ENCODE measurements at places on chromosomes 11 and 22.

DNA sequence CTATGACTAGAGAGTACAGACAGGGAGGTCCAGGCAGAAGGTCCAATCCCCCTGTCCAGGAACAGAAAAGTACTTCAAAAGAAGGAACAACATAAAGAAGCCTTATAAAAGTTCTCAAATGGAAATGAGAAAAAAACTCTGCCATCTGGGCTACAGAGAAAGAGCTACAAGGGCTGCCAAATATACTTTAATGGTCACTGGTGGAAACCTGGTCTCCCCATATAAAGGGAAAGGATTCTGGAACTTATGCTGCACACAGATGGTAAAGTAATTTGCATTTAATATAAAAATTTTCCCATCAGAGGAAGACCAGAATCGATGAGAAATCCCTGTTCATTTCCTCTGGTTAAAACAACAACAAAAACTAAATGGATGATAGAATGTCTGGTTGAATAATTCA lies 119.4 kb upstream of the MTMR2 start:
- DNase-seq, result no peak

DNA sequence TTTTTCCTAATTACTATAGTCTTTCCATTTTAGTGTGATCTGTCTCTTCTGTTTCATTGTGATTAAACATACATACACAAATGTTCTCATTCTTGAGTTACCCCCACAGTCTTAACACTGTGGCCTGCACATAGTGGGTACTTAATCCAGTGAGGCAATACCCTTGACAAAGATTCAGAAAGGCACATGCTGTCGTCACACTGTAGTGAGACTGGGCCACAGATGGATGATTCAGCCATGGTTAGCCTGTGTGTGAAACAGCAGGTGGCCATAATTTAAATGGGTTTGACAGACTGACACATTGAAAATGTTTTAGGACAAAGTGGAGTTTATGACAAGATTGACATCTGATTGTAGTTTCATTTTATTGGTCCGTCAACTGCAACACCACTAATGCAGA lies 313.1 kb downstream of the C11orf87 start:
- no peak for DNase-seq

DNA sequence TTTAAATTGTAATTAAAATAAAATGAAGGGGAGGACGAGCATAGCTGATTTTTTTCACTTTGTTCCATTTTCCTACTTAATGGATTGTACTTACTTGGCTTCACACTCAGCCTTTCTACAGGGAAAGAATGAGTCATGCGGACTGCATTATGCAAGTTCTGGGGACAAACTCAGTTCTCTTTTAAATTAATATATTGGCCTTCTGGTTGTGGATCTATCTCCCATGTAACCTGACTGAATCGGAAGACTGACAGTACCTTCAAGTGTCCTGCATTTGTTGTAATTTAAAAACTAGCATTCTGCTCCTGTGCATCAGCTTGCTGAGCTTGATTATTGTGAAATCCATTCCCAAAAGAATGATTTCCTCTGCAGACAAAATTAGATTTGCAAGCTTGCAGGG lies 12.2 kb downstream of the OR8D1 start:
- DNase-seq, result no peak

GRCh38 chr11:104524254-104524653 lies 360.3 kb upstream of the PDGFD start:
- DNase-seq, result no peak

DNA sequence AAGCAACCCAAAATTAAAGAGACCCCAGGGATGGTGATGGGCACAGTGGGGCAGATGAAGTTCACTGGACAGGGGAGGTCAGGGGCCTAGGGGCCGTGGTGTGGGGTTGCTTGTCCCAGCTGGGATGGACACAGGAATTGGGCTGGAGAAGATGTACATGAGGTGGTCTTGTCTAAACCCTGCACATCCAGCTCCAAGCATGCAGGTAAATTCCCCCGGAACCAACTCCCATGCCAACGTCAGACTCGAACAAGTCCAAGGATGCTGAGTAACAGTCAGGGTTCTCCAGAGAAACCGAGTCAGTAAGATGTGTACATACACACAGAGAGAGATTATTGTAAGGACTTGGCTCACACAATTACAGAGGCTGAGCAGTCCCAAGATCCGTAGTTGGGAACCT lies 28.9 kb downstream of the TSPAN32 start:
- no peak for DNase-seq

DNA sequence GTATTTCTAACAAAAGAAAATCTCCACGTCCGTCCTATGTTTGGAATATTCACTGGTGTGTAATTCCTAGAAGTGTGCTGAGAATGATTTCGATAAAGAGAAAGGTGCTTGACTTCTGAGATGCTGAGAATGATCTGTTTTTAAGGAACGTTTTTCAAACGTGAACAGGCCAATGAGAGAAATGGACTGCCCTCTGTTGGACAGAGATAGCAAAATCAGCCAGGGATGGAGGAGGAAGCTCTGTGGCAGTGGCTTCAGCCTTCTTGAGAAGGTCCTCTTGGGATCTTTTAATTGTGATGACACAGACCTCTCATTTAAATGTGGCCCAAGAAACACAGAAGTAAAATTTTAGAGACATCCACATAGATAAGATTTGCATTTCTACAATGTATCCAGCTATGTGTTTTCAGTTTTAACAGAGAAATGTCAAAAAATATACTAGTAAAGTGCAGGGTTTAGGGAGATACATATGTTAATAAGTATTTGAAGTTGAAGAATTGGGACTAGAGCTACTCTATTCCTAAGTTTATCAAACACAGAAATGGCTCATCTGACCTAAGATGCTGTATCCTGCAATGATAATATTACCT lies 84.0 kb upstream of the RCN1 start:
- peak; percentile 20 for DNase-seq

DNA sequence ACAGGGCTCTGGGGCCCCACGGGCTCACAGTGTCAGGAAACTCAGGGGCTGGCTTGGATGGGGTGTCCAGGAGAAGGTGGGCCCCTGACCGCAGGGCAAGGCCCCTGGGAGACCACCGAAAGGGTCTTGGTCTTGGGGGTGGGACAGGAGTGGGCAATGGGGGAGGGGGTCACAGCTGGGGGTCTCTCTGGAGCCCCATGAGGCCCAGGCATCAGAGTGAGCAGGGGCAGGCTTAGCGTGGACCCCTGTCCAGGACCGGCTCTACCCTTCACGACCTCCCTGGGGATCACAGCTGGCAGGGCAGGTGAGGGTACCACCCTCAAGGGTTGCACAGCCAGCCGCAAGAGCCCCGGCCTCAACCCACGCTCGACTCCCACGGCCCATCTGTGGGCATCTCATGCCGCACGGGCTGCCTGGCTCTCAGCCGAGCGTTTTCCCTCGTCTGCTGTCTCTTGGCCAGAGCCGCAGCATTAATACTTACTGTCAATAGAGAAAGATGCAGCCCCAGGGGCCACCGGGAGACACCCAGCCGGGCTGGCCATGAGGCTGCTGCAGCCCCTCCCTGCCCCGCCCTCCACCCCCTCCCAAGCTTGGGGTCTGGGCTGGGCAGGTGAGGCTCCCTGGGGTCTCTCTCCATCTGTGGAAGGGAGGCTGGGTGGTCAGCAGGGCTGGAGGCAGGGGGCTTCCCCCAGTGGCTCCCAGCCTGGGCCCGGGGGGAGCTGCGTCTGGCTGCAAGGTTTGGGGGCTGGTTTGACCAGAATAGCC lies 662 bp downstream of the MUC5B start:
- no peak for DNase-seq

DNA sequence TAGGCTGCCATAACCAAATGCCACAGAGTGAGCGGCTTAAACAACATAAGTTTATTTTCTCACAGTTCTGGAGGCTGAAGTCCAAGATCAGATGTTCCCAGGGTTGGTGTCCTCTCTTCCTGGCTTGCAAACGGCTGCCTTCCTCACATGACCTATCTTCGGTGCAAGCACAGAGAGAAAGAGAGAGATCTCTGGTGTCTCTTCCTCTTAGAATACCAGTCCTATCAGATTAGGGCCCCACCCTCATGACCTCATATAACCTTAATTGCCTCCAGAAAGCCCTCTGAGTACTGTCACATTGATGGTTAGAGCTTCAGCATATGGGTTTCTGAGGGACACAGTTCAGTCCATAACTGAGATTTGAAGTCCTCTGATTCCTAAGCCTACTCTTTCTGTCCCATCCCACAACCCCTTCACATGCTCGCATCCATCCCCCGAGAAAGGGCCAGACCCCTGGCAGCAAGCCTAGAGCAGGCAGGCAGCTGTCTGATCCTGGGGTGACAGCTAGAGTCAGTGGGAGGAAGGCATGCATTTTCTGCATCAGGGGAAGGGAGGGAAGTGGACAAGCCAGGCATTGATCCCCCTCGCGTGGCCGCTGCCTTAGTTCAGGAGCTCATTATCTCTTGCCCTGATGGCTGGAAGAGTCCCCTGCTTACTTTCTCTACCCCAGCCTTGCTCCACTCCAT lies 114.1 kb downstream of the FAR1 start:
- no peak for DNase-seq

- no peak for DNase-seq
Observed at GRCh38 chr11:103659743-103660142, 376.7 kb upstream of the DDI1 start.

DNA sequence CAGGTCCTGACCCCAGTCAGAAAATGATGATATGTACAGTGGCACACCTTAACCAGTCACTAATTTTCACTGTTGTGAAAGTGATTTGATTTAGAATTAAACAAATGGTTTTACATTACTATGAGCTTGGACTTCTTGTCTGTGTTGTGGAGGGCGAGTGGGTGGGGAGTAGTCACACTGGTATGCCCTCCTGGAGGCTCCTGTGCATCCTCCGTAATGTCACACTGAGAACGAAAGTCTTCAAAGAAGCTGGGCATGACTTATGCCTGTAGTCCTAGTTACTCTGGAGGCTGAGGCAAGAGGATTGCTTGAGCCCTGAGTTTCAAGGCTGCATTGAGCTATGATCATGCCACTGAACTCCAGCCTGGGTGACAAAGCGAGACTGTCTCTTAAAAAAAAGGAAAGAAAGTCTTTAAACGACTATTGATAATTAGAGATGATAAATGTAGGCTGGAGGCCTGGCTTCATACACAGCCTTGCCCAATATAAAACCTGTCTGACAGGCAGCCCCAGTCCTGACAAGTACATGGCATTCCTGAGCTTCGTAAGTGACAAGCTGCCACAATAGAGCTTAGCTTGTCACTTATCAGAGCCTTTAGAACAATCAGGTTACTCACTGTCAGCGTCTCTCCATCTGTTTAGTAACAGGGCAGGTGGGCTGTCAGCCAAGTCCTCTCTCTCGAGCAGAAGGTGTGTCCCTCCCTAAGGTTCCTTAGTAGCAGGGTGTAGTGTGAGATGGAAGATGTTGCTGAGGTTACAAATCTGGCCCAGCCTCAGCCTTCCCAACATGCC lies 5.0 kb upstream of the LIMK2 start:
- DNase-seq, result no peak

DNA sequence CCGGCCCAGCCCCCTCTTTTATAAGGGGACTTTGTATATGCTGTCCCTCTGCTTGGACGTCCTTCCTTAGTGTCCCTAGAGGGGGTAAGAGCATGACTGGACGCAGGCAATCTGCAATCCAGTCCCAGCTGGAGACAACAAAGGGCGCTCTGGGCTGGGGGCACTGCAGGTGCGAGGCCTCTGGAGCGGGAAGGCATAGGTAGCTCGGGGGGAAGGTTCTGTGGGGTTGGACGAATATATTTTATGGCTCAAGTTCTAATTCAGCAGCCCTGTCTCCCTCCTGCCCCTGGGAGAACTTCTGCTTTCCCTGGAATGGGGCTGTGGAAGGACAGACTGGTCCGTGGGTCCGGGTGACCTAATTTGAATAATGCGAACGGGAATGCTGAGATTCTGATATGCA lies 40.0 kb downstream of the KCNJ4 start:
- DNase-seq, result no peak

Measured in GM19239 (cell line).